Activated T-helper 2 cell treated with anti-CD3 and anti-CD28 coated beads, Interferon-gamma antibody, Interleukin-2, Interleukin-4, amounts not matched to agents 10 μg/mL and 5 μg/mL and 100 μg/mL, durations not matched to agents 14 hours and 24 hours and 36 hours (primary cell): ENCODE measurements at places on chromosomes 3 and 15.

- H3K27ac ChIP-seq: no peak overlapping the region
- H3K4me1 ChIP-seq: no peaks in the 10 kb centered on the region
- H3K4me3 ChIP-seq: no peak overlapping the region
- DNase-seq: no peak
- no peaks in the 10 kb centered on the region for H3K27me3 ChIP-seq
These were observed 608.3 kb downstream of the NTRK3 start for GRCh38 chr15:87648278-87648677.

DNA sequence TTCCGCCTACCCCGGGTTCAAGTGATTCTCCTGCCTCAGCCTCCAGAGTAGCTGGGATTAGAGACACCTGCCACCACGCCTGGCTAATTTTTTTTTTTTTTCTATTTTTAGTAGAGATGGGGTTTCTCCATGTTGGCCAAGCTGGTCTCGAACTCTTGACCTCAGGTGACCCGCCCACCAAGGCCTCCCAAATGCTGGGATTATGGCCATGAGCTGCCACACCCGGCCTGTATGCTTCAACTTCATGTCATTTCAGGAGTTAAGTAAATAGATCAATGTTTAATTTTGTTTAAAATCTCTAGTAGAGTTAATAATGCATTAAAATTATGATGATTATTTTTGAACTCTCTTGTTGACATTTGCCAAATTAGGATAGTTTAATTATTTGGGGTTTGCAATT, 121.1 kb upstream of the ALDH1A3 start:
- no peak for DNase-seq
- peaks cover 25% of the 10 kb centered on the region for H3K4me1 ChIP-seq
- H3K27me3 ChIP-seq: peaks cover 43% of the 10 kb centered on the region

- DNase-seq: no peak
- H3K4me3 ChIP-seq: no peak overlapping the region
- peaks cover 50% of the 10 kb centered on the region for H3K4me1 ChIP-seq
- peaks cover 3% of the 10 kb centered on the region for H3K36me3 ChIP-seq
- H3K27ac ChIP-seq: peak overlapping the region; percentile 33
- H3K27me3 ChIP-seq: no peaks in the 10 kb centered on the region
These were observed 29.0 kb upstream of the DENND4A start for GRCh38 chr15:65821070-65821469.

DNA sequence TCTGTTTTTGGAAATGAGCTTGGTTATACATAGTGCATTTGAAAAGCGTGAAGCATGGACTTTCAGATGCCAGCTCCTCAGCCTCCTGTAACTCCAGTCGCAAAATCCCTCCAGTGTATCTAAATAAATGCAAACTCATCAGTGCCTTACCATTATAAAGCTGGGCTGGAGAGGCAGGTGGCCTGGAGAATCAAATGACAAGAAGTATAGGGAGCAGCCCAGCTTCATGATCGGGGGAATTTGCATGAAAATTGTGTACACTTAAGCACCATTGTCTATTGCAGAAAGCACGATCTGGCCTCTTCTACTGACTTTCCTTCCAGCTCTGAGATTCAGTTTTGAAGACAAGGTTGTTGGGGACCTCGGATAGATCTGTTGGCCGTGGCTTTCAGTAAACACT, 71.7 kb downstream of the IGF1R start:
- H3K27ac ChIP-seq: no peak overlapping the region
- peaks cover 34% of the 10 kb centered on the region for H3K4me1 ChIP-seq
- no peaks in the 10 kb centered on the region for H3K27me3 ChIP-seq

DNA sequence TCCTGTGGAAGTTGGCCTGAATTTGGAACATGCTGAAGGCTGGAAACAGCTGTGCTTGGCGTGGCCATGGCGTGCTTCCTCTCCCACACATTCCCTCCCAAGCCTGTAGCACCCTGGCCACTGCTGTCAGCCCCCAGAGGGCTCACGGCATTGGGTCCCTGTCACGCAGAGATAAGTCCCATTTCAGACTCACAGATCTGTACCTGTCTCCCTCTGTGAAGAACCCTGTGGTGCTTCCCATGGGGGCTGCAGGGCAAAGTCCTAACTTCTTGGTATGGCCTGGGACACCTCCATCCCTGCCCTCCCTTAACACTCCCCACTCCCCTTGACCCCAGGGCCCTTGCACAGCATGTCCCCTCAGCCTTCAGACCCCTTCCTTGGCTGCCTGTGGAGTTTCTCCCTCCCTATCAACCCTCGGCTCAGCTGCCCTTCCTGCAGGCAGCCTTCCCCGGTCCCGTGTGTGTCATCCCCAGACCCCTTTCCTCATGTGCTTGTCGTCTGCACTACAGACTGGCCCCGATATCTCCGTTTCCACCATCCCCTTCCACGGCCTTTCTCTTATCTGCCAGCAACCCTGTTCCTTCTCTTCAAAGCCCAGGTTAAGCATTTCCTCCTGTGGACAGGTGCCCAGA, 28.6 kb downstream of the ABTB1 start:
- peaks cover 7% of the 10 kb centered on the region for H3K4me1 ChIP-seq
- H3K27ac ChIP-seq: no peak overlapping the region
- DNase-seq: no peak
- H3K4me3 ChIP-seq: no peak overlapping the region
- no peaks in the 10 kb centered on the region for H3K36me3 ChIP-seq

DNA sequence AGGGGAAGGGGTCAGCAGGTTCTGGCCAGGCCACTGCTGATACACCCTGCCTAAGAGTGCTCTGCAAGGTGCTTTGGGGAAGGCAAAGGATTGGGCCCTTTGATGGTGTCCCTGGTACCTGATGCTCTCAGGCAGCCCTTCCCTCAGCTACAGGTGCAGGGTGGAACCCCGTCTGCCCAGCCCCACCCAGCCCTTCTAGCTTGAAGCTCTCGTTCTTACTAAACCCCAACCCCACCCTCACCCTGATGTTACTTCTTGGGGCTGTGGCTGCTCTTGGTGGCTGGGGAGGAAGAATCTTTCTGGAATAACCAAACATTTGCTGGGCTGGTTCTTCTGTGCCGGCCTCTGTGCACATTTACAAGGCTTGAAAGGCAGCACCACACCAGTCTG, 6.4 kb downstream of the GNAI2 start:
- peaks cover 46% of the 10 kb centered on the region for H3K36me3 ChIP-seq
- no peak for DNase-seq
- H3K27me3 ChIP-seq: no peaks in the 10 kb centered on the region
- H3K4me1 ChIP-seq: peaks cover 73% of the 10 kb centered on the region
- peak overlapping the region; percentile 95 for H3K27ac ChIP-seq

DNA sequence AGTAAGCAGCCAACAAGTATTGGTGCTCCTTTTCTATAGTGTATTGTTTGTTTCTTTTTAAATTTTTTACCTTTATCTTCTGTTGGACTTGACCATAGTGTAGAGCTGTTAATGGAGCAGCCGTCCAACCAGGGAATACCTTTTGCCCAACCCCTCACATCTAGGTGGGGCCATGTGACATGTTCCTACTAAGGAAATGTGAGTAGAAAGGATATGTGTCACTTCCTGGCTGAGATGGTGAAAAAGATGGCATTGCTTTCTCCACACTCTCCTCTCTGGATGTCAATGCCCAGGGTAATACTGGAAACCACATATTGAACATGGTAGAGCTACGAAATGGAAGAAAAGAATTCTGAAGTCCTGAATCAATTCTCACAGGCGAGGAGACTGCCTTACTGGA, 218.8 kb downstream of the TBL1XR1 start:
- H3K36me3 ChIP-seq: no peaks in the 10 kb centered on the region
- no peaks in the 10 kb centered on the region for H3K27me3 ChIP-seq
- H3K4me1 ChIP-seq: peaks cover 5% of the 10 kb centered on the region
- H3K4me3 ChIP-seq: no peak overlapping the region

GRCh38 chr3:11364181-11364580, 92.0 kb downstream of the ATG7 start:
- DNase-seq: no peak
- H3K36me3 ChIP-seq: peaks cover 74% of the 10 kb centered on the region
- peaks cover 36% of the 10 kb centered on the region for H3K4me1 ChIP-seq
- H3K27me3 ChIP-seq: no peaks in the 10 kb centered on the region
- H3K27ac ChIP-seq: peak overlapping the region; percentile 58
- H3K4me3 ChIP-seq: no peak overlapping the region

DNA sequence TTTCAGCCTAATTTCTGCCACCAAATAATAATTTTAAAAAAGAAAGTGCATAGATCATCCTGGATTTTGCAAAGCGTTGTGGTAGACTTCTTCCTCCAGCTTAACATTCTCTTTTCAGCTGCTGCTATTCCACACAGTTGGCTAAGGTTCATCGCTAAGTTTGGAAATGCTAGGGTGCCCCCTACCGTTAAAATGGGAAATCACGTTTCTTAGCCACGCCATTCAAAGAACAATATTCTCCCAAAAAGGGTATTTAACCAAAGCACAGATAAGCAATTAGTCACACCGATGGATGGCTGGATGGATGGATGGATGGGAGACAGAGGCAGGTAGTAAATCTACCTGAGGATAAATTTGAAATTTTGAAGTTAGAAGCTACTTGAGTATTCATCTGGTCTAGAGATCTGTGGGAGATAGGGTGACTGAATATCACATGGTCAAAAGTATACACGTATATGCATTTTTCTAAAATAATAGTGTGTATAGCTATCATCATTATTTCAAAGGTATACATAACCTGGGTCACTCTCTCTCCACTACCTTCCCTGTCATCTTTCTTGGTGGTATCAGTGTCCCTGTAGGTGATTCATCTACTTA, 67.2 kb downstream of the EFHB start:
- DNase-seq: peak; percentile 13
- no peak overlapping the region for H3K4me3 ChIP-seq
- peaks cover 8% of the 10 kb centered on the region for H3K27me3 ChIP-seq
- no peaks in the 10 kb centered on the region for H3K4me1 ChIP-seq
